DMS79 (cell line): ENCODE measurements at places on chromosomes 5 and 9.
A peak's percentile ranks its signal among the peaks of the same experiment; 100 is the strongest.

- DNase-seq = no peak
Measured at GRCh38 chr5:107553117-107553555, 117.6 kb downstream of the EFNA5 start.

GRCh38 chr5:108639366-108639765, 108.3 kb upstream of the FER start:
- no peak for DNase-seq

GRCh38 chr5:157993986-157994691, 135.2 kb upstream of the CLINT1 start:
- DNase-seq = peak; percentile 8

GRCh38 chr9:133569121-133569785, 34.7 kb downstream of the ADAMTSL2 start:
- DNase-seq = no peak

DNA sequence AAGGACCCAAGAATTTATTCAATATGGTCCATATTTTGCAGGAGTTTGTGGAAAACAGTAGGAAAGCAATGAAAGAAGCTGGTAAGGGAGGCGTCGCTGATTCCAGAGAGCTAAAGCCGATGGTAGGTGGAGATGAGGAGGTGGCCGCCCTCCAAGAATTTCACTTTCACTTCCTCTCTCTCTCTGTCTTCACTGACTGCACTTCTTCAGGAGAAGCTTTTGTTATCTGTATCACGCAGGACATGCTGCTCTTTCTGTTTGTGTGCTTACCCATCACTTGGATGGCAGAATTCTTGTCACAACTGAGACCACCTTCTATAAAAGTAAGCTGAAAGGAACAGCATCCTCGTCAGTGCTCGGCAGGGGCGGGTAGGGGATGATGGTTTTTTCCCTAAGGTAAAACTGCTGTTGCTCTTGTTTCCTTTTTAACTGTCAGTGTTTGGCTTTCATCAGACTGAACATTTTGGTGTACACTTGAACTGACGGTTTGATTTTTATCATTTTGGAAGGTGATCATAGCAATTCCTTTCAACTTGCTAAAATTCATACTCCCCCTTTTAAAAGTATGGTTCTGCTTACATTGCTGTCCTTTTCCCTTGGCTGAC, 62.4 kb upstream of the FSD1L start:
- no peak for DNase-seq

DNA sequence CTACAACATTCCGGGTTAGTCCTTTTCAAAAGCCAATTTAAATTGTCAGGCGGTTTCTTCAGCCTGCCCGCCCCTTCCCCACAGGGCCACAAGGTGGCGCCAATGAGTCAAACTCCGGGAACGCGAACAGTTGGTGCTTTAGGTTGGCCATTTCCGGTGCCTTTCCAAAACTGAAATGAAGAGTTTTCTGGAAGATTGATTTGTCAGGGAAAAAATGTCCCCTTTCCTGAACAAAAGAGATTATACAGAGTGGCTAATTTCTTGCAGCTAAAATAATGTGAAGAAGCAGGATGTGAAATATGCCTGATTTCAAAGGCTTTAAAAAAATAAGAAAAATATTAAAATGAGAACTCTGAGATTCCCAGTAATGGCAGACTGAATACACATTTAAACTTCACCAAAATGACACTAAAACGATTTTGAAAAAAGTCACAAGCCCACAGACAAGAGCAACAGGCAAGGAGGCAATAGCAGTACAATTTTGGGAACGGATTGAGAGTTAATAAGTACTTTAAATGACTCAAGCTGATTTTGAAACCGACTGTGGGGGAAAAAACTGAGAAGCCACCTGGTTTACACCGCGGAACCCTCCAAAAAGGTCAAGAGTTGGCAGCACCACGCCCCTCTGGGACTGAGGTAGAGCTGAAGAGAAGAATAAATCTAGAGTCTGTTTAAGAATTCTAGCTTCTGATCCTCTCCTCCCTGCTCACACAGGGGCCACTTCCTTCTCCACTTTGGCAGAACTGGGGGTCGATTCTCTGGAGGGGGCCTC, 45.7 kb downstream of the SLC46A2 start:
- no peak for DNase-seq

DNA sequence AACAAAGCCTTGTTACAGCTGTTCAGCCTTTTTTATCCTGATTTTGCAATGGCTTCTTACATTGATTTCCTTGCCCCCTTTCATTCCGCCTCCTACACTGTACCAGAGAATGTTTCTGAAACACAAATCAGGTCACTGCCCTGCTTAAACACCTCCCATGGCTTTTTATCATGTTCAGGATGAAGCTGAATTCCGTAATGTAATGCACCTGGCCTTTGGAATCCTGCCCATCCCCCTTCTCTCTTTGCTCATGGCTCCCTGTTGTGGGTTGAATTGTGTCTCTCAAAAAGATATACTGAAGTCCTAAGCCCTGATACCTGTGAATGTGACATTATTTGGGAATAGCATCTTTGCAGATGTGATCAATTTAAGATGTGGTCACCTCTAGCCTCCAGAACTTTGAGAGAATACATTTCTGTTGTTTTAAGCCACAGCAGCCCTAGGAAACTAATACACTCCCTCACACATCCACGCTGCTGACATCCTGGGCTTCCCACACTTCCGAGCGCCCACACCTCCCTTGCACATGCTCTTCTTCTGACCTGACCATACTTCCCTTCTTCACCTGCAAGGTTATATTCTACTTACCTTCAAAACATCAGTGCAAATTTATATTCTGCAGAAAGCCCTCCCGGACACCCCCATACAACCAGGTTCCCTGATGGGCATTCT, 101.2 kb downstream of the DNAH5 start:
- no peak for DNase-seq

GRCh38 chr5:88883059-88883835, at the start of gene MEF2C:
Gene MEF2C, minus strand, starts transcription at chr5:88883184. Its CDS starts 59,396 bp downstream, at chr5:88823788.
- DNase-seq = no peak

GRCh38 chr5:44266882-44267576, 122.2 kb downstream of the FGF10 start:
- no peak for DNase-seq

GRCh38 chr9:114303571-114303970, 19.3 kb upstream of the ORM1 start:
- no peak for DNase-seq

- DNase-seq = no peak
Measured at GRCh38 chr9:107674721-107675277, 185.2 kb upstream of the KLF4 start.

GRCh38 chr9:97803167-97804058, 49.6 kb upstream of the FOXE1 start:
- DNase-seq = peak; percentile 11

- DNase-seq = peak; percentile 89
Measured at GRCh38 chr9:120892748-120893610, 16.0 kb upstream of the PHF19 start.

DNA sequence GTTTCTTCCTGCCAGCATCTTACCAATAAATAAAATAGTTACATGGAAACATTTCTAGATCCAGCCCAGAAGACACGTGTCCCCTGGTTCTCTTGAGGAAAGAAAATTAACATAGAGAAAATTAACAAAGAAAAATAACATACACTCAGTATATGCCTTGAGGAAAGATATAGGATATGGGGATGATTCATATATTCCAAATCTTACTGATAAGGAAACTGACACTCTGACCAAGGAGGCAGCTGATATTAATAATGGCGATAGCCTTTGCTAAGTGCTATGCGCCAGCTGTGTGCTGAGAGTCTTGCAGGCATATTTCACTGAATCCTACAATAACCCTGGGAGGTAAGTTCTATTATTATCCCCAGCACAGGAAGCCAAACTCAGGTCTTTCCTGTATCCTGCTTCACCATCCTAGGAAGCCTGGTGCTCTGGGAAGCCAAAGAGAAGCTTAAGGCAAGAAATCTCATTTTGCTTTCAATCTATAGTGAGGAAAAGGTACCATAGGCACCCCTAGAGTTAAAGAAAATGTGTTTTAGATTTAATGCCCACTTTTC, 302.7 kb upstream of the NREP start:
- DNase-seq = no peak

- no peak for DNase-seq
Measured at GRCh38 chr9:91771864-91772263, 178.2 kb downstream of the ROR2 start.

DNA sequence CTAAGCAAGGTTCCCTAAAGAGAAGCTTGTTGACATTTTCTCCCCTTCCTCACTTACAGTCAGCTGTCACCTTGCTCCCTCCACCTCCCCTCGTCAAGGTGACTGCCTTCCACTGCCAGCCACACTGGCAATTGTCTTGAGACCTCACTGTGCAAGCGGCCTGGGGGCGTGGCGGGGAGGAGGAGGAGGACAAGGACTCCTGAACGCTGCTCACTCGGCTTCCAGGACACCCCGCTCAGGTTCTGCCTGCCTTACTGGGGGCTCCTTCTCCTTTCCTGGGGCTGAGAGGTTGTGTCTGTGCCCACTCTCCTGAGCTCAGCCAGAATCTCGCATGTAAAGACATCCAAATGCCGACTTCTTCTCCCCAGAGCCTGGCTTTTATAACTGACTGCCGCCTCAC, 60.3 kb upstream of the LRRTM2 start:
- no peak for DNase-seq

GRCh38 chr5:17989567-17990563, 355.6 kb downstream of the TAF11L14 start:
- no peak for DNase-seq

- no peak for DNase-seq
Measured at GRCh38 chr9:132590318-132591182, 8.1 kb downstream of the BARHL1 start.

GRCh38 chr5:154190595-154191304, at the start of gene GALNT10:
Gene GALNT10, plus strand, starts transcription at chr5:154190733. Its CDS starts 134 bp downstream, at chr5:154190867.
- DNase-seq = no peak

DNA sequence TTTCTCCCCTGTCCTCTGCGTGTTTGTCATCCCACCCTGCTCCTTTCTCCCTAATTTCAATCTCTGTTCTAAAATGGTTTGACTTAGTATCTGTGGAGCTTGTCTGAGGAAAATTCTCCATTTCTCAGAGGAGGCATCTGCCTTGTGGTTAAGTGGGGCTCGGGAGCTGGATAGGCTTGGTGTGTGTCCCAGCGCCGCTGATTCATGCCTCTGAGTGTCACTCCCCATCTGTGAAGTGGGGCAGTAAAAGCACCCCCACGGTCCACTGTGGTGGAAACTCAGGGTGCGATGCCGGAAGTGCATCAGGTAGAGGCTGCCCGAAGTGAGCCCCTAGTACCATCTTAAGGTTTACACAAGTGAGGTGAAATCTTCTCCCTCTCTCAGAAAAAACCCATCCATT, 37.6 kb downstream of the LRSAM1 start:
- DNase-seq = no peak

DNA sequence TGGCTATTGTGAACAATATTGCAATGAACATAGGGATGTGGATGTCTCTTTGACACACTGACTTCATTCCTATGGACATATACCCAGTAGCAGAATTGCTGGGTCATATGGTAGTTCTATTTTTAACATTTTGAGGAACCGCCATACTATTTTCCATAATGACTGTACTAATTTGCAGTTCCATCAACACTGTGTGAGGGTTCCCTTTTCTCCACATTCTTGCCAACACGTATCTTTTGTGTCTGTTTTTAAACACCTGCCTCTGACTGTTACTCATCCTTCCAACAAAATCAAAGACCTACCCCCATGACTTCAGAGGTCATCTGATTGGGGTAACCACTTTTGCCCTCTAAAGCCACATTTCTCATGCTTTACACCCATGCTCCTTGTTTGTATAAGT, 133.5 kb downstream of the MED27 start:
- no peak for DNase-seq

GRCh38 chr9:122116040-122116439, 22.9 kb upstream of the TTLL11 start:
- no peak for DNase-seq

DNA sequence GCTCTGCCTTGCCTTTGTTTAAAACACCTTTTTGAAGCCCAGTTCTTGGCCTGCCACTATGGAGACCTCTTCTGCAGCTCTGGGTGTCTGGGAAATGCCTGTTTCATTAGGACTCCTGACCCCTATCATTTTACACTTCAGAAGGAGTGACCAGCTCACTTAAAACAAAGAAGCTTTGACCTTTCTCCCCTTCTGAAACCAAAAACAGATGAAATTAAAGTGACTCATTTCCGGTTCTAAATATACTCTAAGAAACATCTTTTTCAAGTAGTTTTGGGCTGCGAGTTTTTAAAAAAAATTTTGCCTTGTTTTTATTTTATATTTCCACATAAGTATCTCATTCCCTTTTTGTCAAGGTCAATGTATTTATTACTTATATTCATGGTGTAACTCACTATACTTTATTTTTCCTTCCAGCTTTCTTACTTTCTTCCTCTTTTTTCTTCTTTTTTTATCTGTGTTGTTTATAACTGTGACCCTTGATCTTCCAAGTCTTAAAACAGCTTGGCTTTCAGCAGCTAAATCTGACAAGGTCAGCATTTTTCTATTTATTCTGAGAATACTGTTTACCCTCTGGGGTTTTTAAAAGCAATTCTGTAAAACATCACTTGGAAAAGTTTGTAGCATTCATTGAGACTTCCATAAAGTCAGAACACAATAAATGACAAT, 672.9 kb downstream of the NR2F1-AS1 start:
- no peak for DNase-seq

DNA sequence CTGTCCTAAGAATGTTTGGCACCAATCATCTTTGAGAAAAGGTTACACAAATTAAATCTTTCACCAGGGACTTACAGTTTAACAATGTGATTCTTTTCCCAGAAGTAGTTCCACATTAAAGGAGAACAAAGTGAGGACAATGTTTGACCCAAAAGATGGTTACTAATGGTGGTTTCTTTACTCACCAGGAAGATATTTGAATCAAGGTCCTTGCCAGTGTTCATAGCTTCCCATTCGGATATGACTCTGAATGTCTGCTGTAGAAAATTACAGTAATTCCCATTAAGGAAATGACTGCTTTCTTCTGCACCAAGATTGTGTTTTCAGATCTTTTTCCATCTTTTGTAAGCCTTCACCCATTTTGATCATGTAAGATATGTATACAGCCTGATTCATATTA, 114.6 kb upstream of the ADAMTSL1 start:
- no peak for DNase-seq

DNA sequence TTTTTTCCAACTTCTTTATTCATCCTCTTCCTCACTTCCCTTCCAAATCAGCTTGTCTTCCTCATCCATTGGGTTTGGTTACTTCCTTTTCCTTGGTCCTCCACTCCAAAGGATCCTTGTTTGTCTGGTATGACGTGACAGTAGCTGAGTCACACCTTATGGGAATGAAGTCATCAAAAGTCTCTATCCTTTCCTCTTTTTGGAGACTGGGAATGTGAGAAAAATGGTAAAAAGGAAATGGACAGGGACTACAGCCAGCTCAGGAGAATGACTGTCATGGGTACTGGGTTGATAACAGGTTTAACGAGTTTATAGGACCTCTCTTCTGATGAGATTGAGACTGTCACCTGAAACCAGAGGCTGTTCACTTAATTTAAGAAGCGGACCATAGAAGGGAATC, 76.2 kb upstream of the MYO10 start:
- no peak for DNase-seq

GRCh38 chr5:175464074-175464941, 14.1 kb upstream of the SFXN1 start:
- DNase-seq = peak; percentile 66

GRCh38 chr5:13649656-13650055, 294.8 kb downstream of the DNAH5 start:
- no peak for DNase-seq

GRCh38 chr5:93915142-93915553, 173.7 kb upstream of the POU5F2 start:
- no peak for DNase-seq

GRCh38 chr5:39794513-39795210, 369.9 kb upstream of the DAB2 start:
- no peak for DNase-seq
